ENCODE measurements at places on chromosomes 7 and 10. TPM values are rescaled to one million over a fixed set of nuclear protein-coding genes. Genes with fewer than 3 reads are reported as not detected.
A peak's percentile ranks its signal among the peaks of the same experiment; 100 is the strongest.

- DNase-seq, result no peak
These were observed 186.8 kb upstream of the VIPR2 start for GRCh38 chr7:159331462-159331861.

DNA sequence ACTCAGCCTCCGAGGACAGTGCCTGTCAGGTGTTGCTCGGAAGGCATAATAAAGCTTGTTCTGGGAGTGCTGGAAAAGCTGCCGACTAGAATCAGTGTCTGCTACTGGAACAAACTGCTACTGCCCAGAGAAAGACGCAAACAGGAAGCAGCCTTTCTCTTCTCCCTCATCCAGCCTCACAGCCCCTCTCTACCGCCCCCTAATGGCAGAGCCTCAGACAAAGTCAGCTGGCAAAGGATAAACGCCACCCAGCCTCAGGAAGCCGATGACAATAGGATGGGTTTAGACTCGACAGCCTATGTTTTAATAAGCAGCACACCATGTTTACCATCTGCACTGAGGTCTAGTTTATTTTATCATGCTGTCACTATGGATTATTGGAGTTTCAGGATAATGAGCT lies 169.5 kb upstream of the LYZL1 start:
- peak; percentile 18 for DNase-seq

DNA sequence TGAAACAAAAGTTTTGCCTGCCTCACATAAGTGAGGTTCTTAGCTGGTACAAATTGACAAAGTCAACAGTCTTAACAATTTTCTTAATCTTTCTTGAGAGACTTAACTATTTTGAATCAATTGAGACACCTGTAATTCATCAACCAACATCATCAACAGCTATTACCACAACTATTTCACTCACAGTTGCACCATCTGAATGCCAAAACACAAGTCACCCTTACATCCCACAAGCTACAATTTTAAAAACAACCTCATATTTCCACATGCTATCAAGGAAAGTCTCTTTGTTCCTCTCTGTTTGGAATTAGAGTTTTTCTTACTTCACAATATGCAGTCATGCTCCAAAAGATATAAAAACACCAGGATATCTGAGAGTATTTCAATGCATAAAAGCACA lies 4.9 kb downstream of the SMURF1 start:
- peak; percentile 43 for DNase-seq

- DNase-seq, result no peak
These were observed 8.7 kb downstream of the DBF4 start for GRCh38 chr7:87885018-87885417.

DNA sequence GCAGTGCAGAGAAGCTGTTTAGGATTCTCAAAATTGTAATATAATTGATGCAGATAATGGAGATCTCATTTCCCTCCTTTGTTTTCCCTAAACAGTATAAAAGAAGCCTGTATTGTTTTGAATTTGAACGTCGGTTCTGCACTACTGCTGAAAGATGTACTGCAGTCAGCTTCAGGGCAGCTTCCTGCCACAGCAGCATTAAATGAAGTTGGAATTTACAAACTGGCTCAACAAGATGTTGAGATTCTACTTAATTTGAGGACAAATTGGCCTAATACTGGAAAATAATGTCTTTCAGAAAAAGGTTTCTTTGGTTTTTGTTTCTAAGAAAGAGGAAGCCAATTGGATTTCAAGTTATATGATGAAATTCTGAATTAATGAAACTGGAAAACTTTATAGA lies 14.3 kb downstream of the EFCAB10 start:
- no peak for DNase-seq

DNA sequence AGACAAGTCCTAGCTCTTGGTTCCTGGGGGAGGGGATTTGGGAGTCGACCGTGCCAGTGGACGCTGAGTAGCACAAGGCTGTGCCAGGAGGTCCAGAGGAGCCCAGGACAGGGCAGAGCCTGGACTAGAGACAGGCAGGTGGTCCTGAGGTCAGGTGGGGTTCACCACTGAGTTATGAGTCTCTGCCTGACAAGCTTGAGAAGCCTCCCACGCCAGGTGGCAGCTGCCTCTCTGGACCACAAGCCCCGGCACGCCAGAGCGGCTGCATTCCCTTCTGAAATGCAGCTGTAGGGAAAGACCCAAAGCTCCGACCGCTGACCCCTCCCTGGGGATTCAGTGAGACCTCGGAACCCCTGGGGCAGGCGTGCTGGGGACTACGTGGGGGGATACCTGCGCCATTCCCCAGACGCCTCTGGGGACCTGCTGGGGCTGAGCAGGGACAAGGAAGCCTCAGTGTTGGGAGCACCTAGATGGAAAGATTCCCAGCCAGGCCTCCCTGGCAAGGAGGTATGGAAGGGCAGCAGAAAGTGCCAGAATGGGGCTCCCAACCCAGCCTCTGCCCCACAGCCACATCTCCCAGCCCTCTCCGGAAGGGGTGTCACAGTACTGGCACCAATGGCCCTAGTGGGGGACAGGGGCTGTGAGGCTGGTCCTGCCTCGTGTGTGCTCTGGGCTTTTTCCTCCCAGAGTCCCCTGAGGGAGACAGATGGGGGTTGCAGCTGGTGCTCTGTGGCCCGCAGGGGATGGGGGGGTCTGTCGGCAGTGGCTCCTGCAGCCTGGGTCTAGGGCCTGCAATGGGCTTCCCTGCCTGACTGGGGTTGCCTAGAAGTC lies 29.0 kb downstream of the PDGFA start:
- DNase-seq, result no peak

DNA sequence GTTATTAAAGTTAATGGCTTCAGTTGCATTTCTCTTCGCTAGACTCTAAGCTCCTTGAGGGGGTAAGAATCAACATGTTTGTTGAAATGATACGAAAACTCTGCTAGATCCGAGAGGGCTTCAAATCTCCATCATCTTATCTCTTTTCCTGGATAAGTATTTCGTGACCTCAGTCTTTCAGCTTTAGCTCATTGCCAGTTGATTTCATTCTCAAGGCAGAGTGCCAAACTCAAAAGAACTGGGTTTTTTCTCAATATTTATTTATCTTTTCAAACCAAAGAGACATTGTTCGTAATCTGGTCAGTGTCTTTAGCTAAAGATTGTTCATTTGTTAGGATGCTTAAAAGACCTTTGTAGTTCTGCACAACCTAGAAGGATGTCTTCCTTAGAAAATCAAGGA lies 108.9 kb downstream of the ARID5B start:
- DNase-seq, result peak; percentile 53

DNA sequence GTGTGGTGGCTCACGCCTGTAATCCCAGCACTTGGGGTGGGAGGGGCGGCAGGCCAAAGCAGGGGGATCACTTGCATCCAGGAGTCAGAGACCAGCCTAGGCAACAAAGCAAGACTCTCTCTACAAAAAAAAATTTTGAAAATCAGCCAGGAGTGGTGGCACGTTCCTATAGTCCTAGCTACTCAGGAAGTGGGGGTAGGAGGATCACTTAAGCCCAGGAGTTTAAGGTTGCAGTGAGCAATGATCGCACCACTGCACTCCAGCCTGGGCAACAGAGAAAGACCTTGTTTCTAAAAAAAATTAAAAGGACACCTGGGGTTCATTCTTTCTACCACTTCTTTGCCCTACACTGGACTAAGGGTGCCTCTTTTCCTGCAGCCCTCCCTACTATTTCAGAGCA lies 15.1 kb downstream of the WAPL start:
- no peak for DNase-seq

GRCh38 chr7:148905093-148905666 lies 21.1 kb upstream of the EZH2 start:
- DNase-seq, result no peak

DNA sequence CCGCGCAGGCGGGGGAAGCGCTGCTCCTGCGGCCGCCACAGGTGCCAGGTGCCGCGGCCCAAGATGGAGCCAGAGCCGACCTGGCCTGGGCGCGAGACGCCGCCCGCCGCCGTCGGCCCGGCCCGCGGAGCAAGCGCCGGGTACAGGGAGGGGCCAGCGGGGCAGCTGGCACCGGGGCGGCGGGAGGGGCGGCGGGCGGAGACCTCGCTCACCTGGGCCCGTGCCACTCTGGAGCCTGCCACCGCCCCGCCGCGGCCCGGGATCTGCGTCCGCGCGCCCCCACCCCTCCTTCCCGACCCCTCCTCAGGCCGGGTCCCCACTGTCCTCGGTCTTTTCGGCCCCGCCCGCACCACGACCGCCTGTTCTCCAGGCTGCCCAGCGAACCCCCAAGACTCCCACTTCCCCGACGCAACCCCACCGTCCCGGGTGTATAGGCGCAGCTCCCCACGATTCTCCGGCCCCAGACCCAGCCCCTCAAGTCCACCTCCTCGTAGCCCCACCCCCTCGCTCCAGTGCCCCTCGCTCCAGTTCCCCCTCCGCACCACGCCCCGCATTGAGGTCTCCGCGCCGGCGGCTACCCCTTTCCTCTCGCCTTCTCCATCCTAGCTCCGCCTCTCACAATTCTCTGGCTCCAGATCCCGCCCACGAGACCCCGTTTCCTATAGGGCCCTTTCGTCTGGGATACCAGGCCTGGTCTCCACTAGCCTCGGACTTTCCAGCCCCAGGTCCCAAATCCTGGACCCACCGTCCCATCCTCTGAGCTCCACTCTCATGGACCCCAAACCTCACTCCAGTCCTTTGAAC lies at the start of gene GPRIN2:
TSS of gene GPRIN2 (minus strand) at position 144 of the 804 bp plus-strand sequence. CDS start 5,922 bp downstream, outside the sequence.
- no peak for DNase-seq

- DNase-seq, result no peak
These were observed 659.0 kb upstream of the FZD8 start for GRCh38 chr10:36301139-36301538.

DNA sequence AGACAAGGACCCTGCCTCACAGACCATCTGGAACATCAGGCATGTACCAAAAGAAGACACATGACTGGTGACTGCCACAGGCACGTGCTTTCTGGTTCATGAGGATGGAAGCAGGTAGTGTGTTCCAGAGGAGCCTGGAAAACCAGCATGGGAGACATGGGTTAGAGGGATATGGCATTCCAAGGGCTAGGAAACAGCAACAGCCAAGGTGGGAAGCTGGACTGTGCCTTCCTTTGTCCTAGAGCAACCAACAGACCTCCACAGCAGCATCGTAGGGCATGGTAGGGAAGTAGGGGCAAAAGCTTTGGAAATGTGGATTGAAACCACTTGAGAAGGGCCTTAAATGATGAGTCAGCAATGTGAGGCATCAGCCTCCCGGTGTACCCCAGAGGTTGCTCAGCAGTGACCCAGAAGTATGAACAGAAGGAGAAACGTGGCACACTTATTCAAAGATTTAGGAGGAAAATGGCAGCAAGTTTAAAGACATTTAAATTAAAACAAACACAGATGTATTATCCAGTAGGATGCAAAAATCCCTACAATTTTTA lies 51.0 kb downstream of the PRLHR start:
- no peak for DNase-seq

DNA sequence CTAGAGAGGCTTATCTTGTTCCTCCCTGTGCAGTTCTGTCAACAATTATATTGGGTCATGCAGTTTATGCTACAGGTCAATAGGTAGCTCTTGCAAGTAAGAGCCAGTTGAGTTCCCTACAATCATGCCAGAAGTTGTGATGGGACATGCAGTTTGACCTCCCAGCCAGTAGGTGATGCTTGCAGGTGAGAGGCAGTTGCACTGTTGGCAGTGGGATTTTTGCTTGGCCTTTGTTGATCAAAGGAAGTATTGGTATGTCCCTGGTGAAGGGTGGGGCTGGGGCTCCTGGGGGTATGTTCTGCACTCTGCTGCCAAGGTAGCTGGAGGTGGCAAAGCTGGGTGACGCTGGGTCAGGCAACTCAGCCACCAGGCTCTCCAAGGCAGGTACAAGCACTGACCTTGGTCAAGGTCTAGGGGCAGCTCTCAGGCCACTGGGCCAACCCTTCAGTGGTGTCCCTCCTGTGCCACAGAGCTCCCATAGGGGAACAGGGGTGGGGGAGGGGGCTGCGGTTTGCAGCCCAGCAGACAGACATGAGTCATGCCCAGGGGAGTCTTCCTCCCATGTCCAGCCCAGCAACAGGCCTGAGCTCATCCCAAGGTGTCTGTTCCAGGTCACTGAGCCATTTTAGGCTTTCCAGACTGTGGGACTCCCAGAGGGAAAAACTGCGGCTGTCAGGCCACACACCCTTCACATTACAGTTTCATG lies 43.3 kb downstream of the MEOX2 start:
- no peak for DNase-seq

DNA sequence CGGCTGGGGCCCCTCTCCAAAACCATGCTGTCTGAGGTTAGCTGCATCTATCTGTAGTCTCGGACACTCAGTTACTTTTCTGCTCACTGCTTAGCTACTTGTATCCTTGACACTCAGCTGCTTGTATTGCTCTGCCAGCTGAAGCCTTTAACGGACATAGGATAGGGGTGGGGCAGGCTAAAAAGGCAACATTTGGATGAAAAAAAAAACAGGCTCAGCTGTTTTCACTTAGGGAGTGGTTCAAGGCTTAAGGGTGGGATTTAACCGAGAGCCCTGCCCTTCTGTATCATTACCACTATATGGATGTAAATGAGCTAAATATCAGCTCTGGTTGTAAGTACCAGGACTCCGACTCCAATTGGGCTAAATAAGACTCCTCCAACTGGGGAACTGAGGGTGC lies 28.6 kb downstream of the LSMEM1 start:
- DNase-seq, result no peak

DNA sequence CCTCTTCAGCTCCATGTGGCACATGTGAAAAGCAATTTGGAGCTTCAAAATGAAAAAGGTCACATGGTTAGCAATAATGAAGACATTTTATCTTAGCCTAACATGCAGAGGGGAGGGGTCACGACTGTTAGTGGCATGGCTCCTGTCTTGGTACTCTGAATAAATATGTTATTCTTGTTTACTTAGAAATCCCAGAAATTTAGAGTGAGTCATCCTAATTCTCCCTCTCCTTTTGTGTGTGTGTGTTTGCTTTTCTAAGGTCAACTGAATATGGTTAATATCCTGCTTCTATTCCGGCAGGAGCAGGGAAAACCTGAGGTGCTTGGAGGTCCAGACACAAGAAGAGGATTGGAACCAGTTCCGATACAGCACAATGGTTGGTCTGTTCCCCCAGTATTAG lies 17.6 kb downstream of the BCCIP start:
- DNase-seq, result peak; percentile 51

GRCh38 chr7:151607464-151607867 lies 87.8 kb upstream of the RHEB start:
- peak; percentile 51 for DNase-seq

PLEKHS1 gene
- polyA plus RNA-seq, result not detected

TAS2R3 gene
- polyA plus RNA-seq, result not detected

CRHR2 gene
- not detected for polyA plus RNA-seq

KNDC1 gene
- polyA plus RNA-seq, result 1.1 TPM

PTPRN2 gene
- 0.06 TPM for polyA plus RNA-seq

HECW1 gene
- 0.95 TPM for polyA plus RNA-seq
